Bronchial epithelial cell (primary cell): ENCODE measurements at places on chromosomes 7 and 10. TPM values are rescaled to one million over a fixed set of nuclear protein-coding genes. Genes with fewer than 3 reads are reported as not detected.

The PNLIP gene
- total RNA-seq: under 0.01 TPM in 2 replicates

The GIMAP1 gene
- not detected in 2 replicates for total RNA-seq

The PDE1C gene
- total RNA-seq: under 0.01 TPM in 1 of 2 replicates, not detected in the other

The CHAT gene
- not detected in 2 replicates for total RNA-seq

DNA sequence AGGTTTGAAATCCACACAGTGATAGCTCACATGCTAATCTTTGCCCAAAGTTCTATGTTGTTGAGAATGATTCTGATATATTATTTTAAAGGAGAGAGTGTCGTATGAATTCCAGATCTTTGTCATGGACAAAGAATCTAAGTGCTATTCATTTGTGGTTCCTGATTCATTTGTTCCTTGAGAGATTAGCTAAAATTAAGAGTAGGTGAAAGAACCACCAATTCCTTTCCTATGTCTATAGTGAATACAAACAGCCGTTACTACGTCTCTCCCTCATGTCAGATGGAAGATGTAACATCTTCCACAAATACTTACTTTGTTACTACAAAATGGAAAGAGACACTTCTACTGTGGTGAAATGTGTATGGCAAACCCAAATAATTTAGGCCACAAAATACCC lies 3.3 kb upstream of the PLXDC2 start:
- DNase-seq: no peak

DNA sequence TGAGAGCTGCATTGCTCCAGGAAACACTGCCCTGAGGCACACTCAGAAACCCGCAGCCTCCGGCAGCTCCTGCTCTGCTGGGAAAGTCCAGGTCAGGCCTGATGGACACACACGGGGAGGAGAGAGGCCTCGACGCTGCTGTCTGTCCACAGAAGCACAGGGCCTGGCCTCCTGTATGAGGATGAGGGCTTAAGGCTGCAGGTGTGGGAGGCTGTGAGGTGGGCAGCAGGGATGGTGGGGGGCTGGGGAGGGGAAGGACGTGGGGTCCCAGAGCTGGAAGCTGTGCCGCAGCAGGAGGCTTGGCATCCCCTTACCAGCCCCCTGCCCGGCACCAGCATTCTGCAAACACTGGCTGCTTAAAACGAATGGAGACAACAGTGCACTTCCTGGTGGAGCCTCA lies 186.2 kb downstream of the DNAJB6 start:
- DNase-seq: no peak

GRCh38 chr10:92972066-92972870 lies 88.3 kb upstream of the CYP26C1 start:
- DNase-seq: peak; percentile 93

- no peak for DNase-seq
Measured at GRCh38 chr10:115992236-115992986, 280.6 kb downstream of the GFRA1 start.

GRCh38 chr10:106836933-106837663 lies 327.4 kb downstream of the SORCS1 start:
- DNase-seq: no peak

The DYNC1I1 gene
- under 0.01 TPM in 1 of 2 replicates, not detected in the other for total RNA-seq

The RAMP3 gene
- total RNA-seq: not detected in 2 replicates

DNA sequence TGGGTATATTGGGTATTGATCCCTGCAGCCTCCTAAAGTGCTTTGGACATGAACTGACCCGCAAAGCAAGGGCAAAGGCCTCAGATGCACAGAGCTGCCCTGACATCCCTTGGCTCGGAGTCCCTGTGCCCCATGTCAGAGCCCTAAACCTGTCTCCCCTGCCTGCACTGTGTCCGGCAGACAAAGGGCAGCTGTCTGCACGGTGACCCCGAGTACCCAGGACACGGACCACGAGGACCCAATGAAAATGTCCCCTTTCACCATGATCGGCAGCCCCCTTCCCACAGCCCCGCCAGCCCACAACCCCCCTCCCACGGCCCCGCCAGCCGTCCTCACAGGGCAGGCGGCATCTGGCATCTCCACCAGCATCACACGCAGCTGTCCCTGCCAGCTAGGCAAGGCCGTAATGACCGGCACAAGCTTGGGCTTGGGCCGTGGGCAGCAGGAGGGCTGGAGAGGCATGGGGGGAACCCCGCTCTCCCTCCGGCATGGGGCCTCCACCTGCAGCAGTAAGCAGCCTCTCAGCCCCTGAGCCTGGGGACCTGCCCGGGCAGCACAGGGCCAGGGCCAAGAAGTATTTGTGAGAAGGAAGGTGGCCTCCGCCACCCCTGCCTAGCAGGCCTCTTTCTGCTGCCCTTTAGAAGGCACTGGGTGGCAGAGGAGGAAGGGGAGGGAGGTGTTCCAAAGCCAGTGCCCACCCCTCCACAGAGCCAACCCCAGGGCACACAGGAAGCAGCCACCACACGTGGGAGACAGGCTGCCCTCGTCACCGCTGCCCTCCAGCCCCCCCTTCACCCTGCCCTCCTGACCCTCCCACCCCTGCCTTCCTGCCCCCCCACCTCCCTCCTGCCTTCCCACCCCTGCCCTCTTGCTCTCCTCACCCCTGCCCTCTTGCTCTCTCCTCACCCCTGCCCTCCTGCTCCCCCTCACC lies 10.1 kb downstream of the NUDT1 start:
- DNase-seq: no peak

The ANKRD2 gene
- total RNA-seq: 0.26 TPM in 2 replicates

The CRHR2 gene
- total RNA-seq: not detected in 2 replicates

DNA sequence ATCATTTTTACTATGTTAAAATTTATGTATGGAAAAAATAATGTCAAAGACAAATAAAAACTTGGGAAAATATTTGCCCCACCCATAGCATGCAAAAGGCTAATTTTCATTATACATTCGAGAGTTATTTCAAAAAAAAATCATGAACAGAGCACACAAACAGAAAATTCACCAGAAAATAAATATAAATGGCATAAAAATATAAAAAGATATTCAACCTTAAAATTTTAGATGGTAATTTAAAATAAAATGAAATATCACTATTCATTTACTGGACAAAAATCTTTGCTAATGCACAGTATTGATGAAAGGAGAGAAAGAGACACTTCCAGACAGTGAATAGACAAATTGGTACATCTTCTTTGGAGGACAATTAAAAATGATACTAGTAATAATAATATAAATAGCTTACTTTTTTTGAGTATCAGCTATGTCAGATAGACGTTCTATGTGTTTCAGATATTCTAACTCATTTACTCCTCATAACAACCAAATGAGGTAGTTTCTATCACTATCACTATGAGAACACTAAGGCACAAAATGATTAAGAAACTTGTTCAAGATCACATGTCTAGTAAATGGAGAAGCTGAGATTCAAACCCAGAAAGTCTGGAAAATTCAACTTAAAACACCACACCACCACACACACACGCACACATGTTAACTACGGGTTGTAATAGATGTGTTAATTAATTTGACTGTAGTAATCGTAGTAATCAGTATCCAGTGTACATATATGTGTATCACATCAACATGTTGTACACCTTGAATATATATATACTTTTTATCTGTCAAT lies 63.0 kb downstream of the CCDC71L start:
- DNase-seq: no peak

The ZNF282 gene
- total RNA-seq: 23.2 and 27.3 TPM in 2 replicates

The SORCS3 gene
- total RNA-seq: not detected in 2 replicates

The AKR1C8 gene
- 0.26 TPM in 1 of 2 replicates, not detected in the other for total RNA-seq

- DNase-seq: peak; percentile 77
Measured at GRCh38 chr10:44752451-44753441, 158.4 kb upstream of the TMEM72 start.

- no peak for DNase-seq
Measured at GRCh38 chr10:4181621-4182049, 396.6 kb upstream of the KLF6 start.

DNA sequence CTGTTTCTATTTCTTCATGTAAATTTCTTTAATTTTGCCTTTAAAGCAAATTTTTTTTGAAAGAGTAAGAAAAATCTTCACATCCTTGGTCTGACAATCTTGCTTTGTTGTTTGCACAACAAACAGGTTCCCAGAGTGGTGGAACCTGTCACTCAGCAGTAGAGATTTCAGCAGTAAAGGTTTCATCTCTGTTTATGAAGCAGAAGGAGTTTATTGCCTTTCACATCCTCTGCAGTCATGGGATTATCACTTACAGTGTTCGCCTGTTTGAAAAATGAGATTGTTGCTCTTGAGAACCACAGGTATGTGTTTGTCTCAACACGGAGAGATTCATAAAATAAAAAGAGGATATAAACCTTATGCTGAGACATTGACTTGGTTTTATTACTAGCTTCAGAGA lies 342.6 kb downstream of the IPMK start:
- DNase-seq: peak; percentile 5

- DNase-seq: no peak
Measured at GRCh38 chr7:69318794-69319193, 279.5 kb upstream of the AUTS2 start.

DNA sequence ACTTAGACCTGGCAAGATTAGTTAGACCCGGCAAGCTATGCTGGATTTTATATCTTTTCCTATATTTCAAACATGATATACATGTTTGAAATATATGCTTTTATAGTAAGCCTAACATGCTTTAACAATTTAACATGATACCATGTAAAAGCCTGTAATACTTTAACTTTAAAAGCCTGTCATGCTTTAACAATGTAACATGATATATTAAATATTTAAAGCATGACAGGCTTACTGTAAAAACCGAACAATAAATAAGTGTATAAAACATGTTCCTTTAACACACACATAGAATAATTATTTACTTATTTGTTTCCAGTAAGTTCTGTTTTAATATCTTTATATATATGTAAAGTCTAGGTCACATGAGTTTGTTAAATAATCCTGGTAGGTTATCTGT lies 65.4 kb downstream of the SLC25A40 start:
- no peak for DNase-seq

The CLCN1 gene
- total RNA-seq: under 0.01 and 0.13 TPM in 2 replicates

GRCh38 chr7:39624442-39624807 lies 1.1 kb downstream of the RALA start:
- DNase-seq: peak; percentile 71
